ENCODE measurements at places on chromosomes 2 and 18.

GRCh38 chr2:206886696-206887095, 52.6 kb upstream of the CPO start:
- no peak for DNase-seq

GRCh38 chr2:233338046-233338445, 16.2 kb upstream of the DGKD start:
- DNase-seq = no peak

- no peak for DNase-seq
These were observed 15.3 kb downstream of the CYTIP start for GRCh38 chr2:157428500-157429175.

DNA sequence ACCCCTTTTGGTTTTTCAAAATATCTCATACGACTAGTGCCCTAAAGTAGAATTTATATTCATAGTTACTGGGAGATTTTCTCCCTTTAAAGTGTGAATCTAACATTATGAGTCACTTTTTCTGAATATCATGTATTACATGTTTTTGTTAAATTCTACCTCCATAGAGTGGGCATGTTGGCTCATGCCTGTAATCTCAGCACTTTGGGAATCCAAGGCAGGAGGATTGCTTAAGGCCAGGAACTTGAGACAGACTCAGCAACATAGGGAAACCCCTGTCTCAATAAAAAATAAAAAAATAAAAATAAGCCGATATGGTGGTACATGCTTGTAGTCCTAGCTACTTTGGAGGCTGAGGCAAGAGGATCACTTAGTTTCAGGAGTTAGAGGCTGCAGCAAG, 45.3 kb upstream of the UNC80 start:
- DNase-seq = no peak

DNA sequence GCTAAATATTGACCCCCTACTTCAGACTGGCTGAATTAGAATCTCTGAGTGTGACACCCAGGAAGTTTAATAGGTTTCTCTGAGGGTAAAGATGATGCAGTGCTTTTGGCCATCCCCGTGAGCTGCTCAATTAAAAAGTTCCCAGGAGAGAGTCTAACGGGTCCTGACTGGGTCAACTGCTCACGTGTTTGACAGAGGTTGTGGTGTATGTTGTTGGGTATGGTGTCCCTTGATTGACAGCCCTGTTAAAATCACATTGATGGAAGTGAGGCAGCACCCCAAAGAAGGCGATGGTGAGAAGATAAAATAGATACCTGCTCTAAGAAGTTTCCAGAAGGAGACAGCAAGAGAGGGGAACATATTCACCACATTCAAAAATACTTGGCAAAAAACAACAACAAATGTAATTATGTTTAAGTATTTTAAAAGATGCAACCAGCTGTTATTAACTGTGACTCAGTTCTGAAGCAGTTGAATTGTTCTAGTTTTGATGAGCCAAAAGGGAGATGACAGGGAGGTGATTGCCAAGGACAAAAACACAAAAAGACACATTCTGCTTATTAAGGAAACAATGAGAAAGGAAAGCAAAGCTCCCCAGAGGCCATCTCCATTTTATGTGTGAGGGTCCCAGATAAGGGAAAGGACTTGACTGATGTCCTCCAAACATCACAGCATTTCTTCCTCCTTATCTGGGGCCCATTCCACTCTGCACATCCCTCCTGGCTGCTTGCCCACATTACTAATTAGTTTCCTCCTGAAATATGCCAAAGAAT, 11.5 kb upstream of the GMCL1 start:
- DNase-seq = no peak

GRCh38 chr2:49490710-49491109, 336.4 kb upstream of the FSHR start:
- no peak for DNase-seq

DNA sequence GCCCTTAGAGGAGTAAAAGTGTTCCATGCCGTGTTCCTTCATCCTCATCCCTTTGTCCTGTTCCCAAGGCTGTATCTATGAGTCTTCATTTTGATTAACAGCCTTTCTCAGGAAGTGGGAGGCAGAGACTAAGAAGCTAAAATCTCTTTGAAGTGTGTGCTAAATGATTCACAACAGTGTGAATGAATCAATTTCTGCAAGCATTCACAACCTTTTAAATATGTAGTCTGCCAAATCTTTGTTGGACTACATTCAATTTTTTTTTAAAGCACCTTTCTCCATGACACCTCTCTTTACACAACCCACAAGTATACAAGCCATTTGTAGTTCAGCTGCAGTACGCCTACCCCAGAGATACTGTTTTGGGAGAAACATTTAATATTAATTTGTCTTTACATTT, 408.6 kb upstream of the FANCL start:
- no peak for DNase-seq

DNA sequence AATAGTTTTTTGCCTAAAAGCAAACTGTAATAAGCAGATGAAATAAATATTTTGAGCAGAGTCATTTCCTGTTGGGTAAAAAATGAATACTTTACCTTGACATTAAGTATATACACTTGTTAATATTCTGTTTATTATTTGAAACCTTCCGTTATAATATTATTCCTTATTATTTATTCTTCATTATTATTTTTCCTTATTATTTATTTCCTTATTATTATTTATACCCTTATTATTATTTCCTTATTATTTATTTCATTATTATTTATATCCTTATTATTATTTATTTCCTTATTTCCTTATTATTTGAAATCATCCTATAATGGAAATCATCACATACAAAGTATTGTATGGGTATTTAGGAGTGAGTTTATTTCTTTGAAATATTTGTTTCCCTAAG, 232.2 kb upstream of the RBBP8 start:
- DNase-seq = no peak

DNA sequence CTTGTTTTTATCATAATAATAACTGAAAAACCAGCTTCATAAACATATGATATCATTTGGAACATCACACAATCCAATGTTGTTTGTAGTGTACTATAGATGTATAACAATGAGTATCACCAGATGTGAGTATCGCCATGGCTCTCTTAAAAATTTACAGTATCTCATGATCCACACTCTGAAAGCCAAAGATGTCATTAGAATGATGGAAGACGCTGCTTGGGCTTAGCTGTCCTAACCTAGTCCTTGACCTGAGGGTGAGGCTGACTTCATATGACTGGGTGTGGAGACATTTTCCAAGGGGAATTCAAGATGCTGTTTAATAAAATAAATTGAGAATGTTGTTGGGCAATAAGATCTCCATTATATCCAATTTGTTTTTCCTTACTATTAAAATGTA, 242.6 kb downstream of the RIT2 start:
- no peak for DNase-seq

GRCh38 chr2:190746971-190747761, 98.3 kb downstream of the NAB1 start:
- DNase-seq = no peak

DNA sequence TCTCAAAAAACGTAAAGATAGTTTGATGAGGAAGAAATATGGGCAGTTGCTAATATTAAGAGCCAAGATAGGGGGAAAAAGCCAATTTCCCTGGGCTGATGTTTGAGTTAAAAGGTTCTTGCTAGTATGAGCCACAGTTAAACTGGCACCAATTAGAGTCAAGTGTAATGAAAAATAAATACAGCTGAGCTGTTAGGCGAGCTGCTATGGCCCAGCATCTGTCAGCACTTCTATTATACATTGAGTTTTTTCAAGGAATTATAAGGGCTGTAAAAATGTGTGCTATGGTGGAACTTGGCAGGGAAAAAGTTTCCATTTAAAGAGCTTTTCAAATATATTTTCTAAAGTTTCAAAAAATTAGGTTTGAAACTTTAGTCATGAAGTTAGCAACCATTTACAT, 279.6 kb downstream of the CYRIA start:
- no peak for DNase-seq

- no peak for DNase-seq
These were observed 62.8 kb upstream of the NEUROD1 start for GRCh38 chr2:181742922-181743722.

- no peak for DNase-seq
These were observed 188.4 kb downstream of the MTCL1 start for GRCh38 chr18:8893628-8894231.
